Aorta (tissue), 5 donors: ENCODE measurements at places on chromosomes 2 and 18. TPM values are rescaled to one million over a fixed set of nuclear protein-coding genes. Genes with fewer than 3 reads are reported as not detected.

STARD6 gene
- polyA plus RNA-seq: not detected

DYTN gene
- not detected for polyA plus RNA-seq

MGAT4A gene
- polyA plus RNA-seq: 18.4 TPM

DSG4 gene
- not detected for polyA plus RNA-seq

NEURL3 gene
- polyA plus RNA-seq: 0.75 TPM

CLIP4 gene
- 13.5 TPM for polyA plus RNA-seq

C2orf80 gene
- polyA plus RNA-seq: not detected

CYRIA gene
- polyA plus RNA-seq: 1.9 TPM

SERPINB3 gene
- polyA plus RNA-seq: 0.51 TPM

KCNE4 gene
- polyA plus RNA-seq: 4.4 TPM

PUS10 gene
- polyA plus RNA-seq: 5.6 TPM

GDF7 gene
- polyA plus RNA-seq: 4.1 TPM

CXCR1 gene
- 0.20 TPM for polyA plus RNA-seq

DLGAP1 gene
- 1.1 TPM for polyA plus RNA-seq
